Glutamatergic neuron (in vitro differentiated cells): ENCODE measurements at places on chromosomes 11 and 22. TPM values are rescaled to one million over a fixed set of nuclear protein-coding genes. Genes with fewer than 3 reads are reported as not detected.

Gene PGR
- total RNA-seq, result 0.27 TPM

DNA sequence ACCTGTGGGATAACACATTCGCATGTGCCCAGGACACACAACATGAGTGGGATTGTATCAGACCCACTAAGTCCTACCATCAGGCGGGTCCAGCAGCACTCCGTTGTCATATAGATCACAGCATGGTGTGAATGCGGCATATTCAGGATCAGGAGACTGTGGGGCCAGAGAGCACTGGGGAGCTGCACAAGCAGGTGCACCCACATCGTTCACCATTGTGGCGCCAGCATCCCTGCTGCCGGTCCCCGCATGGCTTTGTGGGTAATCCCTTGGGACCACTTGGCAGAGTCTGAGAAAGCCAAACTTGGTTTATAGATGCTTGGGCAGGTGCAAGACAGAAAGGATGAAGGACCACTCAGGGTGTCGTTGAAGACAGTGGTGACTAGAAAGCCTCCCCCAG, 201.6 kb upstream of the B3GAT1 start:
- no peaks in the 10 kb centered on the region for H3K36me3 ChIP-seq
- peaks cover 3% of the 10 kb centered on the region for H3K4me1 ChIP-seq
- peaks cover 4% of the 10 kb centered on the region for H3K27me3 ChIP-seq
- DNase-seq, result no peak

Gene GRIK4
- total RNA-seq, result 3.6 TPM

Gene NXPE2
- not detected for total RNA-seq

DNA sequence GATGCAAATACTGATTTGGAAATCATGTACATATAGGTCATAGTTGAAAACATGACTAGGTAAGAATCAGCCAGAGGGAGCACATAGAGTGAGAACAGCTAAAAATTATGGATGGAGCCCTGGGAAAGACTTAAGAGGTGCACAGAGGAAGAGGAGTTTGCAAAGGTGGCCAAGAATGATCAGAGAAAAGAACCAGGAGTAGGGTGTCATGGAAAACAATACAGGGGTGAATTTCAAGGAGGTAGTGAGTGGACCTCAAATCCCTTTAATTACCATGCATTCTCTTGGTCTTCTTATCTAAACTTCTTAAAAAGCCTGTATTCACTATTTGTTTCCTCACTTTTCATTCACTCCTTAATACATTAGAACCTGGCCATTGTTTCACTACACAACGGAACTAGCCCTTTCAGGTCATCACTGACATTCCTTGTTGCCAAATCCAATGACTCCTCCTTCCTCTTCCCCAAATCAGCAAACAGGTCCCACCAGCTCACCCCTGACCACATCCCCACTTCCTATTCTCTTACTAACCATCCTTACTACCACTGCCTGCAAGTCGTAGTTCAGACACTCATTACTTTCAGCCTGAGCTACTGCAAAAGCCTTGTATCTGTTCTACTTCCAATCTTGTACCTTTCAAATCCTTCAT, 22.6 kb downstream of the BUD13 start:
- H3K4me3 ChIP-seq, result no peak overlapping the region
- no peaks in the 10 kb centered on the region for H3K27me3 ChIP-seq

- peaks cover 3% of the 10 kb centered on the region for H3K27me3 ChIP-seq
- no peak overlapping the region for H3K27ac ChIP-seq
- DNase-seq, result no peak
- H3K4me3 ChIP-seq, result no peak overlapping the region
- H3K36me3 ChIP-seq, result peaks cover 8% of the 10 kb centered on the region
- H3K4me1 ChIP-seq, result no peaks in the 10 kb centered on the region
Observed at GRCh38 chr11:74220376-74220775, 49.3 kb downstream of the PPME1 start.

Gene TP53AIP1
- total RNA-seq, result 0.34 TPM

DNA sequence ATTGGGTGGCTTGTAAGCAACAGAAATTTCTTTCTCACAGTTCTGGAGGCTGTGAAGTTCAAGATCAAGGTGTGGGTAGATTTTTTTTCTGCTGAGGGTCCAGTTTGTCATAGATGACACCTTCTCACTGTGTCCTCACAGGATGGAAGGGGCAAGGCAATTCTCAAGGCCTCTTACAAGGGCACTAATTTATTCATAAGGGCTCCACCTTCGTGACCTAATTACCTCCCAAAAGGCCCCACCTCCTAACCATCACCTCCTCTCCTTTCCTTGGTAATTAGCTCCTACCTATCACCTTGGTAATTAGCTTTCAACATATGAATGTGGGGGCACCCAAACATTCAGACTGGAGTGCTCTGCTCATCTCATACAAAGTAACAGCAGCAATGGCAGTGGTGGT, 92.3 kb upstream of the CD44 start:
- DNase-seq, result no peak
- peaks cover 13% of the 10 kb centered on the region for H3K36me3 ChIP-seq
- H3K4me3 ChIP-seq, result no peak overlapping the region
- peaks cover 4% of the 10 kb centered on the region for H3K27me3 ChIP-seq
- peaks cover 6% of the 10 kb centered on the region for H3K4me1 ChIP-seq

Gene SMCO4
- 3.0 TPM for total RNA-seq

Gene SLC35F2
- total RNA-seq, result 3.5 TPM
